ENCODE measurements at places on chromosomes 5 and 9.

- no peaks in the 10 kb centered on the region for H3K36me3 ChIP-seq
- H3K4me3 ChIP-seq, result no peak overlapping the region
- no peak for DNase-seq
- H3K27ac ChIP-seq, result no peak overlapping the region
- no peaks in the 10 kb centered on the region for H3K27me3 ChIP-seq
Observed at GRCh38 chr9:14080959-14081542, 232.9 kb downstream of the NFIB start.

- peaks cover 31% of the 10 kb centered on the region for H3K36me3 ChIP-seq
- no peaks in the 10 kb centered on the region for H3K27me3 ChIP-seq
- H3K4me3 ChIP-seq, result no peak overlapping the region
- DNase-seq, result no peak
Observed at GRCh38 chr9:131235480-131235851, 40.8 kb downstream of the FAM78A start.

- DNase-seq, result no peak
- no peaks in the 10 kb centered on the region for H3K27me3 ChIP-seq
- H3K36me3 ChIP-seq, result no peaks in the 10 kb centered on the region
- H3K4me3 ChIP-seq, result no peak overlapping the region
- no peaks in the 10 kb centered on the region for H3K4me1 ChIP-seq
Observed at GRCh38 chr5:174402222-174402812, 322.1 kb upstream of the MSX2 start.

DNA sequence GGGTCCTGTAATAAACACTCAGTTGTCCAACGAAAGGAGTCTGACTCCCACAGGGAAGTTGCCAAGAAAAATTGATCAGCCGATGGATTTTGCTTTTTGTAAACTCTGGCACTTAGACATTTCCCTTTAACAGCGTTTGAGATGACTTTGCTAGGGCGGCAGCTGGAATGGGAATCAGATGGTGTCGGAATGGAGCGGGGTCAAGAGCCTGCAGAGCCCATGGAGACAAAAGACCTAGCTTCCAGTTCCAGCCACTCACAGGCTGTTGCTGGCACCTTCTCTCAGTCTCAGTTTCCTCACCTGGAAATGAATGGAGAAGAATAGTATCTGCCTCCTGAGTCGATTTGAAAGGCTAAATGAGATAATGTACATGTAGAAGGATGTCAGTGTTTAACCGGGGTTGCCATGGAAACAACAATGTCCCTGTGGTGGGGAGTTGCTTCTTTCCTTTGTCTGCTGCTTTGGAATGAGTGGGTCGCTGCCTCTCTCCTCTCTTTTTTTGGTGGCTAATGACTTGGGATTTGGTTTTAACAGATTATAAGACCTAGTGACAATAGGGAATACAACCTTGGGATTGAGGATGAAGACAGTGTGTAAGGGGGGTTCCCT lies 137.4 kb downstream of the GAS1 start:
- no peak for DNase-seq
- no peaks in the 10 kb centered on the region for H3K4me1 ChIP-seq
- H3K27me3 ChIP-seq, result no peaks in the 10 kb centered on the region
- H3K36me3 ChIP-seq, result no peaks in the 10 kb centered on the region
- no peak overlapping the region for H3K4me3 ChIP-seq
- H3K27ac ChIP-seq, result no peak overlapping the region

- DNase-seq, result no peak
- H3K4me3 ChIP-seq, result no peak overlapping the region
- H3K36me3 ChIP-seq, result no peaks in the 10 kb centered on the region
- H3K4me1 ChIP-seq, result no peaks in the 10 kb centered on the region
- H3K27me3 ChIP-seq, result no peaks in the 10 kb centered on the region
- no peak overlapping the region for H3K27ac ChIP-seq
Observed at GRCh38 chr5:122063836-122064235, 14.2 kb downstream of the LOX start.

DNA sequence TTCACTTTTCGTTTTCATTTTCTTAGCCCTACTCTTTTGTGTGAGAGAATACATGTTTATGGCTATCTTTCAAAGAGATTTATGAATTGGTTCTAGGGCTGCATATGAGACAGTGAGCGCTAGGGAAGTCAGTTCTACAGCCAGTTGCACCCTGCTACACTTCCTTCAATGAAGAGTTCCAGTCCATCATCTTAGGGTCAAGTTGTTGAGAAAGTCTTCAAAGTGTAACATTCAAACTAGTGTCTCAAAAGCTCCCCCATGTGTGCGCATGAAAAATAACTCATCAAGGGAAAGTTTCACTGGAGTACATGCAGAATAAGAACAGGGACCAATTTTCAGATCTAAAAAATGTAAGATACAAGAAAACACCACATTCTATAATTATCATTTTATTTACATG lies 317.2 kb downstream of the DEPDC1B start:
- no peaks in the 10 kb centered on the region for H3K36me3 ChIP-seq
- no peak overlapping the region for H3K4me3 ChIP-seq
- peaks cover 9% of the 10 kb centered on the region for H3K4me1 ChIP-seq
- H3K27me3 ChIP-seq, result no peaks in the 10 kb centered on the region

- no peaks in the 10 kb centered on the region for H3K27me3 ChIP-seq
- no peak overlapping the region for H3K27ac ChIP-seq
- H3K4me1 ChIP-seq, result peaks cover 18% of the 10 kb centered on the region
Observed at GRCh38 chr9:101478444-101478843, 42.9 kb upstream of the ALDOB start.

- no peak overlapping the region for H3K4me3 ChIP-seq
- peak overlapping the region; percentile 81 for H3K27ac ChIP-seq
- no peaks in the 10 kb centered on the region for H3K27me3 ChIP-seq
- no peaks in the 10 kb centered on the region for H3K36me3 ChIP-seq
- H3K4me1 ChIP-seq, result peaks cover 83% of the 10 kb centered on the region
Observed at GRCh38 chr9:127977009-127977883, 3.5 kb downstream of the EEIG1 start.

- H3K27ac ChIP-seq, result no peak overlapping the region
- peaks cover 31% of the 10 kb centered on the region for H3K4me1 ChIP-seq
Observed at GRCh38 chr9:3977614-3978112, 322.2 kb downstream of the GLIS3 start.

GRCh38 chr5:149254506-149254905 lies 17.2 kb upstream of the AFAP1L1 start:
- H3K36me3 ChIP-seq, result no peaks in the 10 kb centered on the region
- DNase-seq, result no peak
- no peak overlapping the region for H3K27ac ChIP-seq
- H3K27me3 ChIP-seq, result no peaks in the 10 kb centered on the region
- no peaks in the 10 kb centered on the region for H3K4me1 ChIP-seq
- no peak overlapping the region for H3K4me3 ChIP-seq

DNA sequence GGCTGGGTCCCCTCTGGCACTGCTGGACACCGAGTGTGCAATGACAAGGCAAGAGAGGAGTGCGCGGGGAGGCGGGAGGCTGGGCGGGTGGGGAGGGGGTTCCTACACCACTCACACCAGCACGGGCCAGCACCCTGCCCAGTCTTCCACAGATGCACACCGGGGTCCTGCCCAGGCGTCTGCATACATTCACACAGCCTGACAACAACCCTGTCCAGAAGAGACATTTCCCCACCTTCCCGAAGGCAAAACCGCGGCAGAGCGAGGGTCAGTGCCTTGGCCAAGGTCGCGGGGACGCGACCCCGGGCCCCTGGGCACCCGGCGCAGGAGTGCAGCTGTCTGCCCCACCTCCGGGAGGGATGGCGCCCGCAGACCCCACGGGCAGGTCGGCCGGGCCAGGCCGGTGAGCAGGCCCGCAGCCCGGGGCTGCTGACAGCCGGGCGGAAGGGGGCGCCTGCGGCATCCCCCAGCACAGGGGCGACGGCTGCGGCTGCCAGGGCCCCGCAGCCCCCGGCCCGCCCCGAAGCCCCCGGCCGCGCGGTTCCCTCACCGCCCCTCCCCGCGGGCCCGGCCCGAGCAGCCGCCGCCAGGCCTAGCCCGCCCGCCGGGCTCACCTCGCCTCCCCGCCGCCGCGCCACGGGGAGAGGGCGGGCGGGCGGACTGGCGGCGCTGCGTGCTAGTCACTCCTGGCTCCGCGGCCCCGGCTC lies 496 bp downstream of the MAPK9 start:
- no peaks in the 10 kb centered on the region for H3K36me3 ChIP-seq
- peak; percentile 21 for DNase-seq
- peak overlapping the region; percentile 85 for H3K4me3 ChIP-seq

DNA sequence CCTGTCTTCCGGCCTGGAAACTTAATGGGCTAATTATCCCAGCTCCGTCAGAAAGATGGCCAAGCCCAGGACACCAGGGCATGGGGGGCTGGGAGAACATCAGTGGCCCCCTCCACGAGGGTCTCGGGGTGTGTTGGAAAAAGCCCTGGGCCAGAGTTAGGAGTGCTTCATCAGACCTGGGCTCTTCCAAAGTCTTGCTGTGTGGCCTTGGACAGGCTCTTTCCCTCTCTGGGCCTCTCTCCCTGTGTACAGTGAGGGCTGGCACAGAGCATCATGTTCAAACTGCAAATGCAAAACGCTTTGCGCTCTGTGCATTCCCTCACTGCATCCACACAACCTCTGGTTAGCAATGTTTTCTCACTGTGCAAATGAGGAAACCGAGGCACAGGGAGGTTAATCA lies 48.3 kb downstream of the ASS1 start:
- no peak overlapping the region for H3K4me3 ChIP-seq
- no peaks in the 10 kb centered on the region for H3K27me3 ChIP-seq
- H3K4me1 ChIP-seq, result no peaks in the 10 kb centered on the region
- peaks cover 9% of the 10 kb centered on the region for H3K36me3 ChIP-seq

DNA sequence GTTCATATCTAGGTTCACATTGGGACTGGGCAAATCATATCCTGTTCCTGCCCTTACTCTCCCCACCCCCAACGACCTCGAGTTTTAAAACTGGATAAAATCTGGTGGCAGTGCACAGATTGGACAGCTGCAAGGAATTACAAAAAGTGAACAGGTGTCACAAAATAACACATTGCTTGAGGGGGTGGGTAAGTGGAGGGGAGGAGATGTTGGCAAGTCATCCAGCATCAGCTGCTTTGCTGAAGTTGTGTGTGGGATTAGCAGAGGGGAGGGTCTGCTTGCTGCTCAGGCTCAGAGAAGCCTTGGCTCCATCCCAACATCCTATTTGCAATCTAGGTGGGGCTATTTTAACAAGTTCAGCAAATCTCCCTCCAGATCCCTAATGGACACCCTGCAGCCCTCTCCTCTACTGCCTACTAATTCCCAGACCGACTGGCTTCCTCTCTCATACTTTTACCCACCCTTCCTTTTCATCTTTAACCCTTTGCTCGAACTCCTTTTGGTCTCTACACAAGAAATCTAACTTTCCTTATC lies 39.8 kb upstream of the SLC24A2 start:
- H3K27ac ChIP-seq, result no peak overlapping the region
- H3K4me3 ChIP-seq, result no peak overlapping the region

- no peaks in the 10 kb centered on the region for H3K36me3 ChIP-seq
- no peak overlapping the region for H3K27ac ChIP-seq
- H3K4me3 ChIP-seq, result no peak overlapping the region
- no peaks in the 10 kb centered on the region for H3K4me1 ChIP-seq
Observed at GRCh38 chr5:102375876-102376275, 79.8 kb upstream of the SLCO4C1 start.

DNA sequence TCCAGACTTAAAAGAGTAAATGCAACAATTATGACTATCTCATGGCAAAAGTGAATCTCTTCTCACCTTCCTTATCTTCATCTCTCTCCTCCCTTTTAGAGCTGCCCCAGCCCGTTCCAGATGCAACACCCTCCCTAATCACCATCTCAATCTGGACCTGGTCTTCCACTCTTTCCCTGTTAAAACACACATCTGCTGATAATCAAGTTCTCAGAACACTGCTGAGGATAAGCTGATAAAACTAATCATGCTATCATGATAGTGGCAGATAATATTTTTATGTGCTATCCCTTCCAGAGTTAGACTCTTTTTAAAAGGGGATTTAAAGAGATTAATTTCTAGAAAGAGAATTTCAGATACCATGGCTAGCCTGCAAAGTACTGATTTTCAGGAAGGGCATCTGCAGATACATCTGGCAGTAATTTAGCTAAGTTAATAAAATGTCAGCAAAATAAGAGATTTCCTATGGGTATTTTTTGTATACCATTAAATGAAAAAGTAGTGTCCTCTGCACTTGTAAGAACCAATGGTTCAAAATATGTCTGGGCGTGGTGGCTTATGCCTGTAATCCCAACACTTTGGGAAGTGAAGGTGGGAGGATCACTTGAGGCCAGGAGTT lies 17.2 kb downstream of the SGTB start:
- no peak for DNase-seq
- H3K27ac ChIP-seq, result no peak overlapping the region
- H3K36me3 ChIP-seq, result no peaks in the 10 kb centered on the region
- H3K4me3 ChIP-seq, result no peak overlapping the region
- no peaks in the 10 kb centered on the region for H3K27me3 ChIP-seq

DNA sequence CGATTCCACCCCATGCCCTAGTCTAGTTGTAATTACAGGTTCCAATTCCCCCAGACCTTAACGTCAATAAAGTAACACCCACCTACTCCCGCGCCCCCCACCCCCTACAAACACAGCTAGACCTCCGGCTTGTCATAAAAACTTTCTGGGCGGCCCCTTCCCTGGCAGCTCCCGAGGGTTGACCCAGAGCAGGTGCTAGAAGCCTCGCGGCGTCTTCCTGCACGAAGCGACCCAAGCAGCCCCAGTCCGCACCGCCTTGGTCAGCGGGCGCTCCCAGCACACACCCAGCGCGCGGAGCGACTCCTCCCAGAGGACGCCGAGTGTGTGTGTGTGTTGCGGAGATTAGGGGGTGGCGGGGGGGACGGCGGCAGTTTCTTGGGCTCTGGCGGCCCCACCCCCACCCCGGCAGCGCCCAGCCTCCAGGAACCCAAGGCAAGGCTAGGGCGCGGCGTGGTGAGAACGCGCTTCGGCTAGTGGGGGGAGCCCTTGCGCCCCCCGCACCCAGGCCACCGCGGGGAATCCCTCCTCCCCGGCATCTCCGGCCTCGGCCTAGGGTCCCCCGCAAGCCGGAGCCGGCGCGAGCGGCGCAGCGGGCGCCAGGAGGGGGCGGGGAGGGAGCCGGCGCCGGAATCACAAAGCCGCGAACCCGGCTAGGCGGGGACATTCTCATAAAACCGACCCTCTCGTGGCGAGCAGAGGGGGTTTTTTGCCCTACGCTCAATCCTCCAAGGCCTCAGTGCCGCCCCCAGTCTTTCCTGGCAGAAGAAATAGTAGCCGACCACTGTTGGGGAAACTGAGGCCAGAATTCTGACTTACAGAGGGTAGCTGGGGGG lies 2.2 kb downstream of the PCDH1 start:
- peaks cover 23% of the 10 kb centered on the region for H3K4me1 ChIP-seq
- no peaks in the 10 kb centered on the region for H3K27me3 ChIP-seq
- H3K36me3 ChIP-seq, result no peaks in the 10 kb centered on the region

DNA sequence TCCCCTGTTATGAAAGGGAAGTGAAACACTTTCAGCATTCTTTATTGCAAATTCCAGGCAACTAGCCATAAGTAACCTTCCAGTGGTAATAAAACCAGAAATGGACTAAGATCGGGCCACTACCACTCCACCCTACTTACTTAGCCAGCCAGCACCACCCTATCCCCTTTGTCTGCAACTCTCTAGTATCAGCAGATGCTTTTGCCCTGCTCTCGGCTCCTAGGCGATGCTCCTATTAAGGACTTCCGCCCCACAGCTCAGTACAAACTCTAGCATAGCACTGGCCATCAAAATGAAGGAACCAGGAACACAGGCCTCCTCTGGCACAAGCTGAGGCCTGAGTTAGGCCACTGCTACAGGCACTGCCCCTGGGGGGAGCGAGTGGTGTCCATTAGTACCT lies 81.2 kb downstream of the GLDC start:
- DNase-seq, result no peak
- H3K27me3 ChIP-seq, result no peaks in the 10 kb centered on the region
- H3K27ac ChIP-seq, result no peak overlapping the region
- no peaks in the 10 kb centered on the region for H3K36me3 ChIP-seq
- no peak overlapping the region for H3K4me3 ChIP-seq
- H3K4me1 ChIP-seq, result no peaks in the 10 kb centered on the region

GRCh38 chr5:37789991-37790390 lies 49.9 kb downstream of the GDNF start:
- no peaks in the 10 kb centered on the region for H3K36me3 ChIP-seq
- H3K27ac ChIP-seq, result no peak overlapping the region
- DNase-seq, result no peak
- no peaks in the 10 kb centered on the region for H3K27me3 ChIP-seq
- H3K4me3 ChIP-seq, result no peak overlapping the region
- H3K4me1 ChIP-seq, result no peaks in the 10 kb centered on the region
